Stimulated activated CD8-positive, alpha-beta memory T cell treated with anti-CD3 and anti-CD28 coated beads, Interleukin-7, amount 100 ng/mL, for 1 hour (primary cell): ENCODE measurements at places on chromosomes 4 and X.

GRCh38 chr4:153940916-153941315 is 152.0 kb upstream of the SFRP2 start:
- DNase-seq, result no peak

DNA sequence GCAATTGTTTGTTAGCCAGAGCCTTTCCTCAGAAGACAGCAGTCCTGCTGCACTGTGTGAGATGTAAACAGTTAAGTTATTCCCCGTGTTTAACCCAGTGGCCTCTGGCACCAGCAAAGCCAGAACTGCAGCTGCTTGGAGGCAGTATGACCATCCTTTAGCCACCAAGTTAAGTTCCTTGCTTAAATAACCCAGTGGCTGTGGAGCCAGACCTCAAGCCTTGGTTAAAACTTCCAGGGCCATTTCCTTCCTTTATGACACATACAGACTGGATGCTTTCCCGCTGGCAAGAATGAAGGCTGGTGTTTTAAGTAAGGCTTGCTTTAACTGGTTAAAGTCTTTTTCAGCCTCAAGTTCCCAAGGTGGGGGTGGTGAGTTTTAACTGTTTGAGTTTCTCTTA is 379.8 kb downstream of the DCAF12L2 start:
- DNase-seq, result no peak

GRCh38 chrX:129934952-129935351 is 29.0 kb downstream of the UTP14A start:
- DNase-seq, result no peak

DNA sequence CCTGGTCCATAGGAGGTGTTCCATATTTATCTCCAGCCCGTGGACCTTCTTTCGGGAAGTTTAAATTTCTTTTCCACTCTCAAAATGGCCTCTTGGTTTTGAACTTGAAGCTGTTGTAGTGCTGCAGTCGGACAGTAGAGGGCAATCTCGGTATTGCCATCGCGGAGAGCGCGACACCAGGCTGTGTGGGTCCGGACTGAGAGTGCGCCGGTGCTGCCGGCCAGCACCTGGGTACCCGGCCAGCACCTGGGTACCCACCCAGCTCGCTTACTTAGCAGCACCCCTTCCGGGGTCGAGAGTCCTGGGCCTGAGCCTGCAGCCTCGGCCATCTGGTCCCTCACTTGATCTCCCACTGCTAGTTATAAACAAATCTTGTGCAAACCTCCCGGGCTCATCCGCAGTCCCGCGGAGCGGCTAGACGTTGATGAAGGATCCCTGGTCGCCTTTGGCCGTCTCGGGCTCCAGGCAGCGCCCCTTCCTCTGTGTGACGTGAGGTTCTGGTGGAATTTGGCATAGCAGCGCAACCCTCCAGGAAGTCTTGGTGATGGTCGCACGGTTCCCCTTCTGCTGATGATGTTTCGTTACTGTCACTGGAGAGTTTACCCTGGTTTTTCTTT is 18.0 kb downstream of the FAM9A start:
- no peak for DNase-seq

- DNase-seq, result no peak
Measured at GRCh38 chrX:123923211-123923610, 38.3 kb upstream of the STAG2 start.

DNA sequence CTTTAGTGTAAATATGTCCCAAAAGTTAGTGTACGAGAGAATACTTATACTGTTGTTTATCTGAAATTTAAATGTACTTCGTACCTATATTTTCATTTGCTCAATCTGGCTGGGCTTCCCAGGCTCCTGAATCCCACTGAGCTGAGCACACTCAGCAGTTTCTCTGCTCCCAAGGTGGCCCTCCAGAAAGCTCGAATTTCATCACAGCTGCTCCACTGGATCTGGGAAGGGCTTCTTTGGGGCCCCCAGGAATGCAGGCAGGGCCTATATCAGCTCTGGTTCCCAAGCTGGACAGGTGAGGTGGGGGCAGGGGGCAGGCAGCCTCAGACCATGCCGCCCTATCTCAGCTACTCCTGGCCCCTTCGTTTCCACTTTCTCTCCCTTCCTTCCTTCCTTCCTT is 1.5 kb upstream of the FATE1 start:
- DNase-seq, result no peak

GRCh38 chrX:131741103-131741581 is 197.3 kb downstream of the OR13H1 start:
- no peak for DNase-seq

DNA sequence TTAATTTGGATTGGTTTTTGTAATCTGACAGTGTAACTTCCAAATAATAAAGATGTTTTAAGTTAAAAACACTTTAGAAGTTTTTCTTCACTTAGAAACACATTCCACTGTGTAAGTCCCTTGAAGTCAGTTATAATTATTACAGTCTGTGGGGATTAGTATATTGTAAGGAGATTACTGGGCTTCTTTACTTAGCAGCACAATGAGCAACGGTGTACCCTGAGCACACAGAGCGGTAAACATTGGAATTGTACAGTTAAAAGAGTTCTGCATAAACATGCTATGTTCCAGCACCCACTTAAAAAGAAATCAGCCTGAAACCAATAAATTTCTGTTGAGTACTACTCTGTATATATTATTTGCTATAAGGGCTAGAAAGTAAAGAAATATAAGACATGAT is 44.3 kb downstream of the CCSER1 start:
- no peak for DNase-seq

DNA sequence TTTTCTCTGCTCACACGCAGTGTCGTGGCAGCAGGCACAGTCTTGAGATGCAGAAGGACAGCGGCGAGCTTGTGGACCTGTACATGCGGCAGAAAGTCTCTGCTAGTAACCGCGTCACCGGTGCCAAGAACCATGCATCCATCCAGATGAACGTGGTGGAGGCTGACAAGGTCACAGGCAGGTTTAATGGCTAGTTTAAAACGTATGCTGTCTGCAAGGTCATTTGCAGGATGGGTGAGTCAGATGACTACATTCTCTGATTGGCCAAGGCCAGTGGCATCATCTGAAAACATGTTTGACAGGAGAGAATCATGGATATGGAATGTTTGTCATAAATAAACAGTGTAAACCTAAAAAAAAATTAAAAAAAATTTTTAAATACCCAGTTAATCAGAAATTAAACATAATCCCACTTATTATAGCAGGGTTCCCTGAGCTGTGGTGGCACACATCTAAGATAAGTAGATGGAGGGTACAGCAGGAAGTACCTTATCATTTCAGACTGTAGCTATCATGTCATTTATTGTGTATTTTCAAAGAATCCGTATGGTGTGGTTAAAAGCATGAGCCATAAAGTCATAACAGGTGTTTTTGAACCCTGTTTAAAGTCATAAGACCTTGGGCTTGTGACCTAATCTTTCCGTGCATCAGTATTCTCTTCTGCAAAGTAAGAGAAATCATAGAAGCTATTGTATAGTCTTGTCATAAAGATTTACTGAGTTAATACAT is 7.5 kb upstream of the BMP2K start:
- no peak for DNase-seq

GRCh38 chr4:86401826-86402225 is 42.0 kb upstream of the MAPK10 start:
- DNase-seq, result no peak

DNA sequence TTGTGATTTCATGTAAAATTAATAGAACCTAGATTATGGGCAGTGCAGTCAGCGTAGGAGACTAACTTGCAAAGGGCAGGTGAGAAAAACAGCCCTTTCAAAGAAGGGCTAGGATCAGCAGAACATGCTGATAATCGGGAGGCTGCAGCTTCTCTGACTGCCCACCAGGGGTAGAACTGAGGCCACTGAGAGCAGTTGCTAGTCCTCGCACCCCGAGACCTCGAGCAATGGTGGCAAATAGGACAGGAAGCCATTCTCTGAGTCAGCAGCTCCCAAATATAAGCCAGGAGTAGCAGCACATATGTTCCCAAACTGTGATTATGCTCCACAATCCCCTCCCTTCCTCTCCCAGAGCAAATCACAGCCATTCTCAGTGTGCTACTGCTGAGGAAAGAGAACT is 186.5 kb downstream of the MSL3 start:
- no peak for DNase-seq

DNA sequence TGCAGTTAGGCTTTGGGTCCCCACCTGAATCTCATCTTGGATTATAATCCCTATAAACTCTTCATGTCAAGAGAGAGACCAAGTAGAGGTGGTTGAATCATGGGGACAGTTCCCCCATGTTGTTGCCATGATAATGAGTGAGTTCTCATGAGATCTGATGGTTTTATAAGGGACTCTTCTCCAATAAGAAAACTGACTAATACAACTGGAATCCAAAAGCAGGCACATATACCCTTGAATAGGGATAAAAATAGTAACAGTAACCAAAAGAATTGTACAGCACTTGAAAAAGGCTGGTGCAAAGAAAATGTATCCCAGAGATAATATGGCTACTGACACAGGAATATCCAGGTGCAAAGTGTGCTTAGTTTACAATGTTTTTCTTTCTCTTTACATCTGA is 351.5 kb upstream of the MAD2L1 start:
- no peak for DNase-seq

DNA sequence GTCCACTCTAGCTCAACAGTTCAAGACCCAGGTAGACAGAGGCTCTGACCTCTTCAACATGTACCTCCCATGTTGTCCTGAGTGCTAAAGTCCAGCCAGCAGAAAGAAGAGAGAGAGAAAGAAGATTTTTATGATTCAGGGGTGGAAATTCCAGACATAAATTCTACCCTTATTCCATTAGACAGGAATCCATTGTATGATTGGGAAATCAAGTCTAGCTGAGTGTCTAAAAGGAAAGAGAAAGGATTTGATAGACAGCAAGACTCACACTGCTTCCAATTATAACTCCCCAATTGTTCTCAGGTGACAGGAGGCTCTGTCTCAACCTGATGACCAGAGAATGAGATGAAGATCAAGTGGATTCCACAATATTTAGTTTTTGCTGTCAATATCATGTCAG is 27.9 kb upstream of the PGM2 start:
- DNase-seq, result no peak

DNA sequence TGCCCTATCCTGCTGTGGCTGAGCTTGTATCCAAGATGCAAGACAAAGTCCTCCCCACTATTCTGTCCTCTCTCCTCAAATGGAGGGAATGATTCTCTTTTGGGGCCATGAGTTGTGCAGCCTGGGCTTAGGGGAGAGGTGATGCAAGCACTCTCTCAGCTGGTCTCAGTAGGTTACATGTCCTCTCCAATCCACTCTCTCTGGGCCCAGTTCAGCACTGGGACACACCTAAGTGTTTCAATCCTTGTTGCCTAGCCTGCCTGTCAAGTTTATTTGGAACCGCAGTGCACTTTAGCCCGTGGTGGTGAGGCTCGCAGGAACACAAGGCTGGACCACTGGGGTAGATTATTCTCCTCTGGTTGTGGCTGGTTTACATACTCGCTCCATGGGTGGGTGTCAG is 23.8 kb upstream of the TMPRSS11D start:
- no peak for DNase-seq

DNA sequence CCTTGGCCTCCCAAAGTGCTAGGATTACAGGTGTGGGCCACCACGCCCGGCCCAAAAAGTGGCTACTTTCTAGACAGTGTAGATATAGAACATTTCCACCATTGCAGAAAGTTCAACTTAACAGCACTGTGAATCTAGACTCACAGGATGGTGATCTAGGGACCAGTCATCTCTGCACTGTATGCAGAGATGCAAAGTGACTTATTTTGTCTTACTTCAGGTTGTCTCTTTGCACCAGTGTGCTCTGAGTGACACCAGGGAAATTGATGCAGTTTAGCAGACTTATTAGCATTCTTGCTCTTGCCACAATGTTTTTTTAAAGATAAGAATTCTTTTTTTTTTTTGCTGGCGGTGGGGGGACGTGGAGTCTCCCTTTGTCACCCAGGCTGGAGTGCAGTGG is 12.8 kb upstream of the FOXO4 start:
- no peak for DNase-seq

DNA sequence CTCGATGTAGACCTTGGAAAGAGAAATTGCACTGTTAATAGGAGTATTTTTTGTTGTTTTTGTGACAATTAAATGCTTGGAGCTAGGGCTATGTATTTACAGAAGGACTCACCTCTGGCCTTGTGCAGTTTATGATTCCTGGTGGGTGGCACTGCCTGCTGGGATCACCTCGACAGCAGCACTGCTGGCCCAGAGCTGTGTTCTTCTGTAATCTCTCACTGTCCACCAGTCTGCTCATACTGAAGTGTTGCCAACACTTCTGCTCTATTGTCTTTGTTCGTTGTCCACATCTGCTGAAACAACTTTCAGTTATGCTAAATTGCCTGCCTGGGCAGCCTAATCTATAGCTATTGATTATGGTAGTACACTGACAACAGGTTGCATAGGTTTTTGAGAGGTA is 194.4 kb upstream of the ANK2 start:
- no peak for DNase-seq

DNA sequence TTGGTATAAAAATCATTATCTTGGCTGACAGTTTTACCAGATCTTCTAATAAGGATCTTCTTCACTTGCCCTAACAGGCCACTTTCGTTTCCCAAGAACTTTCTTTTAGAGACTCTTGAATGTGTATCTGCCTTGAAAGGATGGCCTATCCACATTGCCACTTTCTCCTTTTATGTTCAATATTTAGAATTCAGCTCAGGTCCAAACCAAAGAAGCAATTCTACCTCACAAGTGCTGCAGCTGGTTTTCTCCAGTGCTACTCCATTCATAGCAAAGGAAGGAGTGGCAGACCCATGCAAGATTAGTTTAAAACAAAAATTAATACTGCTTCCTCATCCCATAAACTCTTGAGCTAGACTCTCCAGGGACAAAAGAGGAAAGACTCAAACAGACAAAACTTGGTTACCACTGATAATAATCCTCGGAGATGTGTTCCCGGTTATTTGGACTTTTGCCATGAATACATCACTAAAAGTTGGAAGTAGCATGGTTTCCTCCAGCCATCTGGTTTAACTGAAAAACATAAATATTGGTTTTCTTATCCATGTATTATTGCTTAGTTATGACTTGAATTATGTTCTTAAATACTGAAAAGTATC is 401.8 kb downstream of the PABPC4L start:
- no peak for DNase-seq

DNA sequence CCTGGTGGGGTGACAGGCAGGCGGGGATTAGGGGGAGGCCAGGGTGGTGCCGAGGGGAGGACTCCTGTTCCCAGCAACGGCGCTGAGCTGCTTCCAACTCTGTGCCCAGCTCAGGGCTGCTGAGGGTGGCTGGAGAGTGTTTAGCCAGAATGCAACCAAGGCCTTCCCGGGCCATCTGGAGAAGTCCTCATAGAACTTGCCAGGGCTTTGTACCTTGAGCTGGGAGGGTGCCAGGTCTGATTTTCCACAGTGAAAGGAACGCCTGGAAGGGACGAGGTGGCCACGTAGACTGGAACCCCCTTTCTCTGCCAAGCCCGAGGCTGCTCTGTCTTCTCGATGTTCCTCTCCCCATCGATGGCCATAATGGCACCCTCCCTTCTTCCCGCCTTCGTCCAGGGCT is 57.0 kb upstream of the GPR78 start:
- DNase-seq, result no peak
